ENCODE measurements at places on chromosomes 4 and X. TPM values are rescaled to one million over a fixed set of nuclear protein-coding genes. Genes with fewer than 3 reads are reported as not detected.

- no peak for DNase-seq
Observed at GRCh38 chrX:104854188-104854587, 288.2 kb downstream of the IL1RAPL2 start.

DNA sequence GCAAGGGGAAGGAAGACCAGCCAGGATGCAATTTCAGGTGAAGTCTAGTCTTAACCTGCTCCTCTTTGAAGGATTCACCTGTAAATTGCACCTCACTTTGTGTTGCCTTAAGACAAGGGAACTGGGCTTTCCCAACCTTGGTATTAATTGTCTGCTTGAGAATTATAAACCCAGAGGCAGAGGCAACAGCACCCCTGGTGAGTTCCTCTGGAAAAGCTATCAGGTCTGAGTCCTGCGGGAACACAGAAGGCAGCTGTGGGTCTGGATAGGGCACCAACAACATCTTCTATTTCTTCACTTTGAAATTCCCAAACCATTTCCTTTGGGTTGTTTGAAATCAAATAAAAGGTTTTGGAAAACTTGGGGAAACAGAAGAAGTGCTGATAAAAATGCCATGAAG lies 109.2 kb upstream of the NPY2R start:
- no peak for DNase-seq

- DNase-seq, result no peak
Observed at GRCh38 chr4:70133473-70133872, 20.6 kb upstream of the PRR27 start.

- DNase-seq, result no peak
Observed at GRCh38 chrX:134073341-134073740, 87.9 kb upstream of the GPC3 start.

- DNase-seq, result no peak
Observed at GRCh38 chrX:46820391-46821100, 16.3 kb upstream of the RP2 start.

- no peak for DNase-seq
Observed at GRCh38 chrX:19225909-19226308, 103.6 kb upstream of the ADGRG2 start.

DNA sequence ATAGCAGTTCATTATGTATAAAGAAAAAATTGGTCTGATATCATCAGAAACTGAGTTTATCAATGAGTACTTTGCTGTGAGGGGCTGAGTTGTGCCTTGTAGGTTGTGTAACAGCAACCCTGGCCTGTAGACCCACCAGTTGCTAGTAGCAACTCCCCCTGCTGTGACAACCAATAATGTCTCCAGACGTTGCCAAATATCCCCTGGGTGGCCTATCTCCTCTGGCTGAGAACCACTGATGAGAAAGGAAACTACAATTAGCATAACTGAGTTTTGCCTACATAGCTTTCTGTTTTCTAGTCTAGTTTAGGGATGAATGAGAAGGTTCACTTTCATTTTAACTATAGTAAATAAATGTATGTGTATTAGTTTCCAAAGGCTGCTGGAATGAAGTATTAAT lies 234.1 kb downstream of the CPE start:
- no peak for DNase-seq

The TGIF2LX gene
- not detected for total RNA-seq

The MAGEA11 gene
- total RNA-seq, result not detected

The MAGEA2 gene
- total RNA-seq, result 0.28 TPM

The TREX2 gene
- total RNA-seq, result 2.4 TPM

The C4orf51 gene
- total RNA-seq, result not detected

The LONRF3 gene
- 13.1 TPM for total RNA-seq
